ENCODE measurements at places on chromosomes 11 and 22.
A peak's percentile ranks its signal among the peaks of the same experiment; 100 is the strongest.

GRCh38 chr11:96050435-96051182 lies 126.7 kb upstream of the MTMR2 start:
- no peak for DNase-seq

GRCh38 chr11:14070896-14071295 lies 108.4 kb downstream of the SPON1 start:
- no peak for DNase-seq

GRCh38 chr11:94332814-94333213 lies 28.4 kb downstream of the IZUMO1R start:
- peak; percentile 53 for DNase-seq

GRCh38 chr11:75576017-75576416 lies 14.0 kb downstream of the SERPINH1 start:
- DNase-seq: no peak

GRCh38 chr11:115676768-115677167 lies 172.6 kb upstream of the CADM1 start:
- DNase-seq: no peak

DNA sequence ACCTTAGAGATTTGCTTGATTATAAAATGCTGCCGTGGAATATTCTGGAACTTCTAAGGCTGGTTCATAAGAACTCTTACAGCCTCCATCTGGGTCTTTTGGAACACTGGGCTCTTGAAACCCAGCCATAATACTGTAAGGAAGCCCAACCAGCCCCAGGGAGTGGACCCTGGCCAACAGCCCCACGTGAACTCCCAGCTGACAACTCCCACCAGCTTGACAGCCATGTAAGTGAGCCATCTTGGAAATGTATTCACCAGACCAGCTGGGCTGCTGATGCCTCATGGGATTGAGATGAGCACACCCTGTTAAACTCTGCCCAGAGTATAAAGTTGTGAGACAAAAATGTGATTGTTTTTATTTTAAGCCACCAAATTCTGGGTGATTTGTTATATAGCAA lies 378.7 kb upstream of the RAG2 start:
- no peak for DNase-seq

DNA sequence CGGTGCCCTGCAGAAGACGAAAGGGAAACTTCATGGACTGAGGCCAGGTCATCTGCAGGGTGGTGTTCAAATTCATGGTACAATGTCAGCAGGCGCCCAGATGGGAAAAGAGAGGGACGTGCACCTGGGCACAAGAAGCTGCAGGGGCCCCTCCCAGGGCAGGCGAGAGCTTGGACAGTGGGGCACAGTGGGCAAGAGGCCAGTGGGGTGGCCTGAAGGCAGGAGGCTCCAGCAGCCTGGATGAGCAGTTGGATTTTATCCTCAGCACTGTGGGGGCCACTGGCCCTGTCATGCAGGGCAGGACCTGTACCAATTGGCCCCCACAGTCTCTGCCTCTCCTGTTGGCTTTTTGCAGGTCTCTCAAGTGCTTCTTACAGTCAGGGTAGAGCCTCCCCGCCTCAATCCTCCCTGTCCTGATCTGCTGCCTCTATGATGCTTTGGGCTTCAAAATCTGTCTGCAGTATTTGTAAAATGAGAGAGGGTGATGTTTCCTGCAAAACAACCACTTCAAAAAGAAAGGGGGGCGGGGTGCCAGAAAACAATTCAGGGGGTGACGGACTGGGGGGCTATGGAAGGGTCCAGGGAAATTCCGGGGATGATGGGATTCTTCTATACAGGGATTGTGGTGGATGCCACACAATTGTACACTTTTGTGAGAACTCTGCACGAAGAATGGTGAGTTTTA lies 1.7 kb upstream of the BID start:
- DNase-seq: no peak

DNA sequence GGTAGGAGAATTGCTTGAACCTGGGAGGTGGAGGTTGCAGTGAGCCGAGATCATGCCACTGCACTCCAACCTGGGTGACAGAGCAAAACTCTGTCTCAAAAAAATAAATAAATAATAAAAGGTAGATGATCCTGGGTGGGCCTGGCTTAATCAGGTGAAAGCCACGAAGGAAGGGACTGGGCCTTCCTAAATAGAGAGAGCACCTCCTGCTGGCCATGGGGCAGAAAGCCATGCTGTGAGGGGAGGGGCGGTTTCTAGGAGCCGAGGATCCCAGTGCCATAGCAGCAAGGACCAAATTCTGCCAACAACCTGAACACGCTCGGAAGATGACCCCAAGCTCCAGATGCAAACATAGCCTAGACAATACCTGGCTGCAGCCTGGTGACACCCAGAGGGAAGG lies 24.5 kb upstream of the DGKZ start:
- no peak for DNase-seq

GRCh38 chr11:79431535-79431934 lies 9.3 kb downstream of the TENM4 start:
- no peak for DNase-seq

DNA sequence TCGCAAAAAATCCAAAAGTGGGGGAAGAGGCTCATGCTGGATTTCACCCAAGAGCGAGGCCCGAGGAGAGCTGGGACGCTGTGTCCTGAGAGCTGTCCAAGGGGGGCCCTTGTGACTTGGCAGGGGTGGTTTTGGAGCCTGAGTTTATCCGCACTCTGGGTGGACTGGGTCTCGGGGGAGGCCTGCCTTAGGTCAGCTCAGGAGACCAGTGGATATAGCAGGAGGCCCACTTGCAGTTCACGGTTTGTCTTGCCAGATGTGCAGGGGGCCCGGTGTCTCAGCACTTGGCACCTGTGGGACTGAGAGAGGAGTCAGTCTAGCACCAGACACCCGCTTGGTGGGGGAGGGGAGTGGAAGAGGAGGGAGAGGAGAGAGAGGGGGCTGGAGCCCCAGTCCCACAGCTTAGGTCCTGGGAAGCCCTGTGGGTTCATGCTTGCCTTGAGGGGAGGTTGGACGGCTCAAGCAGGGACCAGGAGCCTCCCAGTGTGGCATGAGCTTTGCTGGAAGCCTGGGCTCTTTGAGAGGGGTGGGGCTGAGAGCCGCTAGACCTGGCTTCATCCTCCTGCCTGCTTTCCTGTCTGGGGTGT lies 33.4 kb downstream of the PARVB start:
- no peak for DNase-seq

- DNase-seq: no peak
Observed at GRCh38 chr11:13338019-13338426, 60.4 kb downstream of the BMAL1 start.

DNA sequence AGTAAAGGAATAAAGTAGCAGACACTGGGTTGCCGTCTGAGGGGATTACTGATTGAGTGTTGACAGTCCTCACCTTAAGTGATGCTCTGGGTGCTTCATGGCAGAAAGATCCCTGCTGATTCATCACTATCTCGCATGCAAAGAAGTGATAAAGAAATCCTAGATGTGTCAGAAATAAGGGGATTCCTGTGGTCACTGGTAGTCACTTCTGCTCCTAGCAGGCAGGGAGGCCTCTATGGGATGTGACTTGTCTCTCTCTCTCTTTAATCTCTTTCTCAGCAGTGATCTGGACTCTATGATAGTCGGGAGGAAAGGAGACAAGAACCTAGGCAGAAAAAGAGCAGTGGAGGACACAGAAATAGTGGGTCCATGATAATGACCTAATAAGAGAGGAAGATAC lies 30.9 kb upstream of the OR56A1 start:
- DNase-seq: no peak
